ENCODE measurements at places on chromosomes 5 and 9.

DNA sequence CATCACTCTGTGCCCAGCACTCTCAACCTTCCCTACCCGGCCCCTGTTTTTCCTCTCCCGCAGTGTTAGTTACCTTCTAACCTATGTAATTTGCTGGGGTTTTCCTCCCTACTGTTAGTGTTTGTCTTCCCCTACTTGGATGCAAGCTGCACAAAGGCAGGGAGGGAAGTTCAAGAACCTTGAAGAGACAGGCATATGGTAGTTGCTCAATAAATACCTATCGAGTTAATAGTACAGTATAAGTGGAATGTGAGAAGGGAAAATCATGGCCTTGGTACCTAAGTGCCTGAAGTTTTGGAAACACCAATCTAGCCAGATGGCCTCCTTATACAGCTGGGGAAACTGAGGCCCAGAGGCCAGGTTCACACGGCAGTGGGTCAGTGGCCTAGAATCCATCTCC, 24.2 kb downstream of the PDGFRB start:
- DNase-seq, result no peak

DNA sequence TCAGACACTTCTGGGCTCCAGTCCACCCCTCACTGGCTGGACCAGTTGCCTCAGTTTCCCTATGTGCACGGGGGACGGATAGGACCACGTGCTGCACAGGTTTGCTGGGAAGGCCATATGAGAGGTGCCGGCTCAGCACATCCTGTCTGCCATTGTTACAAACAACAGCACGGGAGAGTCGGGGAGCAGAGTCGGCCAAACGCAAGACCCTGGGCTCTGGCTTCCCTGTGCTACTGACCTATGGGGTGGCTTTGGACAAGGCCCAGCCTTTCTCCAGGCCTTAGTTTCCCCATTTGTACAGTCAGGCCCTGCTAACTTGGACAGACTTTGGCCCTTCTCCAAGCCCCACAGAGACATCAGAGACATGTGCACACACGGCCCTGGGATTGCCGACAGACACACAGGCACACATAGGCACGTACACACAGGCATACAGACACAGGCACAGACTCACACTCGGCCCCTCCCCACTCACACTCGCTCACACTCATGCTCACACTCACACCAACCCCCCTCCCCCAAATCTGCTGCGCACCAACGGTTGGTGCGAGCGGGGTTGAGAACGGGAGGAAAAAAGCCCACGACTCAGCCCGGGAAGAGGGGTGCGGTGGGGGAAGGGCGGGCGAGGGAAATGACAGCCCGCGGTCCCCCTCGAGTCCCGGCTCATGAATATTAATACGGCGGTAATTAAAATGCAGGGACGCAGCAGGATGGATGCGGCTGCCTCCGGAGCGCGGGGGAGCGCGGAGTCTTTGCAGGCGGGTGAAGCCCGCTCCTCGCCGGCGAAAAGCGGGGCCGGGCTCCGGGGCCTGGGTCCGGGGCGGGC, 133.0 kb downstream of the C9orf50 start:
- peak; percentile 43 for DNase-seq

- no peak for DNase-seq
Measured at GRCh38 chr5:111386832-111387162, 125.5 kb downstream of the STARD4 start.

DNA sequence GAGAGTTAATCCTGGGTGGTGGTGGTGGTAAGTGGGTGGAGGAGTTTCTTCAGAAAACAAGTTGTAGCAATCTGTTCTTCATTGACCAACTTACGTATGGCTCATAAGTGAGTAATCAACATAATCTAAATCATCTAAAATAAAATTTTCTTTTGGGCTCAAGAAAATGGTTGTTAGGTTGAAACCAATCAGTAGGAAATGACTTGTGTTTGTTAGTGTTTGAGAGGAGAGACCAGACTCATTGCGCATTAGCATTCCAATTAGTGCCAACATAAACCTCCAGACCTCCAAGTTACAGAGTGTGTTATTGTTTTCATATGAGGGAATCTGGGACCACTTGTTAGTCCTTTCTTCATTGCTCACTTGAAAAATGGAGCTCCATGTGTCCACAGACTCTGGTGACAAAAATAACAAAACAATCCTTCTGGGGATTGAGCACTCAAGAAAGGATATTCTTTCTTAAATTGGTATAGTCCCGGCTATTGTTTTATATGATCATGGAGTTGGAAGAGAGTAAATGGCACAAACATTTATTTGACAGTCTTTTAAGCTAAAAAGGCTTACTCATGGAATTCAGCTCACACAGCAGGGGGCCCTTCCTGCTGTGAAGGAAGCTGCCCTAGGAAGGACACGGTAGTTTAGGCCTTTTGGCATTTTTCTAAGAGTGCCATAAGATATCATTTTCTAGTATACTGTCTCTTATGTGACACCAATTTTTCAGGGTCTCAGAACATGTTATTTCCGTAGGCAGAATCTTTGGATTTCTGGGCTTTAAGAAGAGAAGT, 441.1 kb downstream of the EBF1 start:
- DNase-seq, result no peak

GRCh38 chr9:92616199-92616641, 53.7 kb downstream of the IPPK start:
- no peak for DNase-seq

DNA sequence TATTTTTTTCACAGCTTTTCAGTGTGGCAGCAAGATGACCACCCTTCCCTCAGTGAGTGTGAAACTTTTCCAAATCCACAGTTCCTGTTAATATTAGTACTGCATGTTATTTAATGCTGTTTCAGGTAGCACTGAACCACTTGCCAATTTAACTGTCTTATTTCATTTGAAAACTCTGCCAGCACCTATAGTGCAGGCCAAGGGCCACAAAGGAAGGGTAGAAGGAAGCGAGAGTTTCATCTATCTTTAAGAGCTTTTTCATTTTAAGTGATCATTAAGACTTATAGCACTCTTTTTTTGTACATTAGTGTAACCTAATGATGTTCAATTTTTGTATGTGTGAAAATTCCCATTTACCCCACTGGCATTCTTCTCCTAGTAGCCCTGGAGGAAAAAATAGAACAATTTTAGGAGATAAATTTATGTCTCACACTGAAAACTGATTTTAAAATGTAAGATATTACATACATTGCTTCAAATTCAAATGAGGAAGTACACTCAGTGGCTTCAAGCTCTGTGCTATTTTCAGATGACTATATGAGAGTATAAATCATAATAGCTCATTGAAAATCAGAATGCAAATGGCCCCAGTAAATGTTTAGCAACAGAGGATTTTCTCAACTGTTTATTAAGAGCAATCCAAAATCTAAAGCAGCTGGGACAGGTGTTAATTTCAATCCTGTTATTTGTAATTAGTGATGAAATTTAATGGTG, 820.5 kb downstream of the PTPRD start:
- no peak for DNase-seq

DNA sequence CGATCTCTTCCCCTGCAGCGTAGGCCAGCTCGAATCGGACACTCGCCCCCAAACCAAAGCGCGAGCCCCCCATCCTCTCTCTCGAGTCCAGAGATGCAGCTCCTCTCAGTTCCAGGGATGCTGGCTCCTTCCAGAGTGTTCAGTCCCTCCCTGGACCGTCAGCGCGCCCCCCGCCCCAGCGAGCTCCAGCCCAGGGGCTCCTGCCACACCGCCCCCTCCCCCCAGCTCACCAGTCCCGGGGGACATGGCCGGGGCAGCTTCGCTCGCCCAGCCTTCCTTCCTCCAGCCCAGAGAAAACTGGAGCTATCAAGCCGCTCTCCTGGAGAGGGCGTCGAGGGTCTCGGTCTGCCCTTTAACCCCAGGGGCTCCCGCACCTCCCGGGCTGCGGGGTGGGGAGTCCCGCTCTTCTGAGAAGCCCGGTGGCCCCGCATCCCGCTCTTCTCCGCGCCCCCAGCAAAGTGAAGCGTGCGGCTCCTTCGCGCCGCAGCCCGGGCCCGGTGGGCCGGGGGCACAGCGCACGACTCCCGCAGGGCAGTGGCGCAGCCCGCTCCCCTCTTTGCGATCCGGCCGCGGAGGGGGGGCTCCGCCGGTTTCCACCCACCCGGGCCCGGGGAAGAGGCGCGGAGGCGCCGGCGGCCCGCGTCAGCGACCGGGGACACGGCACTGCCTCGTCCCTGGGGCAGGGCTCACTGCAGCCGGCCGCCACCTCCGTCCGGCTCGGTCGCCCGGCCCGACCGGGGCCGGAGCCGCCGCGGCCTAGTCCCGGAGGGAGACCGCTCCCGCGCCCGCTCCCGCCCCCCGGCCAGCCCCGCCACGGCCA, 587 bp downstream of the MIER3 start:
- DNase-seq, result peak; percentile 3

GRCh38 chr9:78871452-78872331, 574.8 kb downstream of the PSAT1 start:
- DNase-seq, result no peak

DNA sequence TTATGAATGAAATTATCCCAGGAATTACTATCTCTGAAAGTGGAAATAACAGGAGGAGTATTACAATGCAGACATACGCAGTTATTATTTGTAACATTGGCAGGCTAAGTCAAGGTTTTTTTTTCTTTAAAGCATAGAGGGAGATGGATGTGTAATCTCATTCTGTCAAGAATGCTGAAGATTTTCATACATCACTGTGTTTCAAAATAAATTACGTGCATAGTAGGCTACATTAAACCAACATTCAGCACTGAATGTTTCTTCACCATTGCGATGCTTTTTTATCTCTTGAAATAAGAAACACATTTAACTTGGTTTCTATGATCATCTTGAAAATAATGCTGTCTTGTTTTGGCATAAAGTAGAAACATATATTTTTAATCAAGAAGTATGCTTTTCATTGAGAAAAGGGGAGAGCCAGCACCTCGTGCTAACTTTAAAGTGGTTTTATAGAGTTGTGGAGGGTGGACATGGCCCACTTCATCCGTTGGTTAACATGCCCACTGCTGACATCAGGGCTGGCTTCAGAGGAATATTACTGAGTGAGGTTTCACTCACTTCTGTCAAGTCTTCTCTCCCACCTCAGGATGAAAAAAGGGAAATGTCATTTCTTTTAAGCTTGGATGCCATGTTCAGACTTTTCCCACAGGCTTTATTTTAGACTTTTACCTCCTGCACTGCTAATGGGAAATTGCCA, 203.6 kb upstream of the MEF2C start:
- DNase-seq, result no peak

- no peak for DNase-seq
Measured at GRCh38 chr5:3101561-3101960, 350.1 kb upstream of the IRX2 start.

- no peak for DNase-seq
Measured at GRCh38 chr5:81601919-81602318, 149.0 kb downstream of the SSBP2 start.

- no peak for DNase-seq
Measured at GRCh38 chr9:10238087-10238486, 374.7 kb downstream of the PTPRD start.

DNA sequence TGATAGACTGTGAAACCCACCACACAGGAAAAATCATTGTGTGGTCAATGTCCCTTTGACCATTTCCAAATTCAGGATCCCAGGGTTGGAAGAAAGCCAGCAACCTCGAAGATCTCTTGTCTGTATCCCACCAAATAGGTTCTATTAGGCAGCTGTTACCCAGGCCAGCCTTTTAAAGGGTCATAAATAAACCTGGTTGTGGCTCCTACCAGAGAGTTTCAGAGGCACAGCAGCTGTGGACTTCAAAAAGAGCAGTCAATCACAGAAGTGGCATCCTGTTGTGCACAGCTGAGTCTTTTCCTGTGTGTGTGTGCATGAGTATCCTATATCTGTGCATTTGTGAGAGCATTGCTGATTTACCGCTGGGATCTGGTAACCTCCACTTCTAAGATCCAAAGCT, 23.7 kb upstream of the OR2S2 start:
- DNase-seq, result no peak

- DNase-seq, result no peak
Measured at GRCh38 chr9:8390571-8390970, 591.0 kb upstream of the DMAC1 start.

GRCh38 chr5:56507351-56507930, 274.3 kb upstream of the ANKRD55 start:
- DNase-seq, result no peak

DNA sequence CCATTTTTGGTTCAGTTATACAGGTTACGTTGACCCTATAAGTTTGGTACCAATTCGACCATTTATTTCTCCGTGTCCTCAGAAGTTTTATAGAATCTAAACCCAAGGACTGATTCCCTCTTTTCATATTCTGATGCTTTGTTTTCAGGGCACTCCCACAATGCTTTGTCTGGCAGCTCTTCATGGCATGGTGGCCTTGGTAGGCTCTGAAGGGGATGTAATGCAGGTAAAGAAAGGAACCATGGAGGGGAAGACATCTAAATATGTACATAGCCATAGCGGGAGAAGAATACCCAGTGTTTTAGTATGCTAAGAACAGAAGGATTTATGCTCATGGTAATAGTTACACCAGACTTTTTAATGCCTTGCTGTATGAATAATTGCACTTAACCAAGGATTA, 82.7 kb downstream of the HACD4 start:
- no peak for DNase-seq

GRCh38 chr9:14391620-14392019, 77.7 kb upstream of the NFIB start:
- DNase-seq, result no peak

GRCh38 chr5:76083555-76084495, 642 bp downstream of the SV2C start:
- no peak for DNase-seq

GRCh38 chr9:114662081-114662989, 4.7 kb upstream of the TEX53 start:
- DNase-seq, result peak; percentile 59

- no peak for DNase-seq
Measured at GRCh38 chr5:39580702-39581453, 156.1 kb upstream of the DAB2 start.

- DNase-seq, result no peak
Measured at GRCh38 chr5:39541920-39542319, 117.1 kb upstream of the DAB2 start.

- DNase-seq, result no peak
Measured at GRCh38 chr5:9222054-9222976, 323.6 kb downstream of the SEMA5A start.

GRCh38 chr5:16366491-16366890, 99.1 kb downstream of the ZNF622 start:
- no peak for DNase-seq

DNA sequence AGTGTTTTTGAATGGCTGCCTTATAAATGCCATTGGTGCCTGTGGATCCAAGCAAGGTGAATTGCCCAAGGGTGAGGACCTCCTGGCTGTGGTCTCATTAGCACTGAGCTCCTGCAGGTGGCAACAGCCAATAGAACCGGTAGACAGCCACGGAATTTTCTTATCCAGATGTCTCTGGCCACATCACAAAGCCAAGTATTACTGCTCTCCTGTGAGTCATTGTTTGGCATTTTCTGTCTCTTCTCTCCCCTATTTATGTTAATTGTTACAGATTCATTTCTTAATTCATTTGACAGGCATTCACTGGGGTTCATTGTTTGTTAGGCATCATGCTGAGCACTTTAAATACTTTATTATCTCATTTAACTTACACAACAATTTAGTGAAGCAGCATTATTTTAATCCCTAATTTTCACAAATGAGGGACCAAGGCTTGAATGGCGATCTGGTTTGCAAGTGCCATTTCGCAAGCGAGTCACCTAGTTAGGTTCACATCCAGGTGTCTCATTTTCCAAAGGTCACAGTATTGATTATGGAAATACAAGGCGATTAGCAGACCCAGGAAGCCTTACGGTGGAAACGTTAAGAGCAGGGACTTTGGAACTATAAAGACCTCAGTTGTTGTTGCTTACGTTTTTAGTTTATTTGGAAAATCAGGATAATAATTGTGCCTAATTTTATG, 58.2 kb upstream of the DPYSL3 start:
- DNase-seq, result no peak
